ENCODE measurements at places on chromosomes 2 and 18. TPM values are rescaled to one million over a fixed set of nuclear protein-coding genes. Genes with fewer than 3 reads are reported as not detected.

DNA sequence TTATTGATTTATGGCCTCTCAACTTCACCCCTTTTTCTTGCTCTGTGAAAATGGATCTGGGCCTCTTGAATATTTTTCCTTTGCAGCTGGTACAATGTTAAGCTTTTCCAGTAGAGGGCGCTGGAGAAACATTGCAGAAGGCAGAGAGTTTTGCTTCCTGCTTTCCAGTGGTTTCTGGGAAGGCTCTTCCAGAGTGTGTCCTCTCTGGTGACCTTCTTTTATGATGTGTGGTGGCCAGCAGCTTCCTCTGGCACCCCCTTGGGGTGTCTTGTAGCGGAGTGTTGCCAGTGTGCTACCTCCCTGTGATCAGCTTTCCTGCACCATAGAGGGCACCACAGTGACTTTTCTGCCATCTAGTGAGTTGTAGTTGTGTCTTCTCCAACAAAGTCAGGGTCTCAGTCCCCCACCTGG, 25.4 kb upstream of the MGAT5 start:
- DNase-seq: no peak
- no peak overlapping the region for H3K27ac ChIP-seq
- no peaks in the 10 kb centered on the region for H3K27me3 ChIP-seq
- no peak overlapping the region for H3K4me3 ChIP-seq

The TMEM198 gene
- 8.8 TPM for total RNA-seq

GRCh38 chr2:107932488-107932887, 53.8 kb upstream of the SLC5A7 start:
- no peaks in the 10 kb centered on the region for H3K36me3 ChIP-seq
- H3K27ac ChIP-seq: no peak overlapping the region
- no peak for DNase-seq
- no peak overlapping the region for H3K4me3 ChIP-seq
- H3K27me3 ChIP-seq: no peaks in the 10 kb centered on the region
- H3K4me1 ChIP-seq: no peaks in the 10 kb centered on the region

DNA sequence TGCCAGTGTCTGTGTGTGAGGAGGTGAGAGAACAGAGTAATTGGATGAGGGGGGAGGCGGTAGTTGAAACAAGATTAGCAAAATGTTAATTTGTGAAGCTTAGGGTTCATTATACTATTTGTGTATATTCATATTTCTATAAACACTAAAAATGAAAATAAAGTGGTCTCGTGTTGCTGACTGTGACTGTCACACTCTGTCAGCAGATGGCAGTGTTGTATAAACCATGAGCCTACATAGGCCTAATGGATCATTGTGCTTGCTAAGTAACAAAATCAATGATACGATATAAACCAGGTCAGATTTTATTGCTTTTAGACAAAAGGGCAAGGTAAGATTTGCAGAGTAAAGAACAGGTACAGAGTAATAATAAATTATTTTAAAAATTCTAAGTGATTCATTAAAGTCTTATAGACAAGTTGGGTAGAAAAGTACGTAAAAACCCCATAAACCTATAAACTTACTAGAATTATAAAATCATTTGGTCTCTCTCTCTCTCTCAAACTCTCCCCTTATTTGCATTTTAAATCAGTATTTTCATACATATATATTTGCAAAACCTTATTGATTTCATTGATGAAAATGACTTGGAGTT, 182.7 kb downstream of the RPIA start:
- no peak overlapping the region for H3K4me3 ChIP-seq
- DNase-seq: no peak
- no peak overlapping the region for H3K27ac ChIP-seq

The SERPINB7 gene
- not detected for total RNA-seq

All from H9 (cell line).